ENCODE measurements at places on chromosomes 2 and 18.

- DNase-seq, result no peak
Observed at GRCh38 chr18:55376387-55376786, 211.6 kb downstream of the TCF4 start.

GRCh38 chr2:16209799-16210198, 269.4 kb downstream of the MYCN start:
- no peak for DNase-seq

DNA sequence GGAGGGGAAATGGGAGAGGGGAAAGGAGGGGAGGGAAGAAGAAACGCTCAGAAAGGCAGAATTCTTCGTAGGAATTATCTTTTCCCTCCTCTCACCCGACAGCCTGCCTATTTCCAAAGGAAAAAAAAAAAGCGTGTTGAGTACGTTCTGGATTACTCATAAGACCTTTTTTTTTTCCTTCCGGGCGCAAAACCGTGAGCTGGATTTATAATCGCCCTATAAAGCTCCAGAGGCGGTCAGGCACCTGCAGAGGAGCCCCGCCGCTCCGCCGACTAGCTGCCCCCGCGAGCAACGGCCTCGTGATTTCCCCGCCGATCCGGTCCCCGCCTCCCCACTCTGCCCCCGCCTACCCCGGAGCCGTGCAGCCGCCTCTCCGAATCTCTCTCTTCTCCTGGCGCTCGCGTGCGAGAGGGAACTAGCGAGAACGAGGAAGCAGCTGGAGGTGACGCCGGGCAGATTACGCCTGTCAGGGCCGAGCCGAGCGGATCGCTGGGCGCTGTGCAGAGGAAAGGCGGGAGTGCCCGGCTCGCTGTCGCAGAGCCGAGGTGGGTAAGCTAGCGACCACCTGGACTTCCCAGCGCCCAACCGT, at the start of gene GAD1:
Gene GAD1, plus strand, starts transcription at position 384 of the 589 bp plus-strand sequence. CDS start 1,705 bp downstream, outside the sequence.
- no peak for DNase-seq

- no peak for DNase-seq
Observed at GRCh38 chr2:148615381-148615841, 29.1 kb upstream of the EPC2 start.

- no peak for DNase-seq
Observed at GRCh38 chr2:216017365-216017764, 4.0 kb upstream of the MREG start.

DNA sequence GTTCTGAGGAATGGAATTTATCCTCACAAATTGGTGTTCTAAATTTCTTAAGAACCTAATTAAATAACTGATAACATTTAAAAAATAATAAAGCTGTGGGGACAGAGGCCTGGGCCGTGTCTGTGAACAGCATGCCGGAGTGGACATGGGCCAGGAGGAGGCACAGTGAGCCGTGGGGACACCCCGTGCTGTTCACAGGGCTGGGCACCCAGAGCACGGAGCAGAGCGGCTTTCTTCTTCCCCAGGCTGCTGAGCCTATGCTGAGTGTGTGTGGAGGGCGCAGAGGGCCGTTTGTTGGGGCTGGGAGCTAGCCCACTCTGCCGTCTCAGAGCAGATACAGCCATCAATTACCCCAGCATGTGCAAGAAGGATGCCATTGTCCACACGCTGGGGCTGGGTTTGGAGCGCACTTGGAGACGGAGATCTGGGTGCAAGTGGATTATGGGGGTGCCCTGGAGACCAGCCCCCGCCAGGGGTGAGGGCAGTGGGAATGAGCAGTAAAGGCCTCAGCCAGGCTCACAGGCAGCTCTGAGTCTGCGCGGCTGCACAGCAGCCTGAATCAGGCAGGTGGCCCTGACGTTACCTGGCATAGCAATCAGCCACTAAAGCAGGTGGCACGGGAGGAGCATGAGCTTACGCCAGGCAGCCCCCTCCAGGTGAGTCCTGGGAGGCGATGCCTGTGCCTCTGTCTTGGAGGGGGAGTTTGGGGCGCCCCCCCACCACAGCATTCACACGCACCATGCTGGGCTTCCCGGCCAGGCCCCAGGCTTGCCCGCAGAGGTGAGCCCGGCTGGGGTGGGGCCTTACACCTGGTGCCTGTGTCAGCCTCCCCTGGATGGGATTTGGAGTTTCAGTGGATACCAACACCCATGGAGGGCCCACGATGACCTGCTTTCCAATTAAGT, 52.1 kb upstream of the SLC66A3 start:
- no peak for DNase-seq

DNA sequence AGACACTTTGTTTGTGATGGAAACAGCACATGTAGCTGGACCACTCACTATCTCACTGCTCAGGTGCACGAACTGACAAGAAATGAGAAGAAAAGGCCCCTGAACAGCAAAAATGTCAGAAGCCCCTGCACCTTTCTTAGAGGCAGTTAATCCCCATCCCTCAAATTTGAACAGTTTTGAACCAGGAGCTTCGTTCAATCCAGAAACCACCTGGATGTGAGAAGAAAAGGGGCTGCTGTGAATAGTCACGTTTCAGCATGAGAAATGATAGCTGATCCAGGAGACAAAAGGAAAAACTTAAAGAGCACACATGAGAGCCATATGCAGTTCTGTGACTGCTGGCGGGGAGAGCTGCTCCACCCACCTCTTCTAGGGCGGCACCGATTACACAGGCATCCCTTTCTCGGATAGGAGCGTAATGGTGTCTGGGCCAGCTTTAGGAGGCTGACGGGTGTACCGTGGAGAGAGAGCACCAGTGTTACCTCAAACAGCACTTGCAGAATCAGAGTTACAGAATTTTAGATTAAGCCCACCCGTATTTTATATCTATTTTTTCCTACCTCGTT, 117.0 kb upstream of the EML6 start:
- no peak for DNase-seq

GRCh38 chr2:127584516-127585033, 49.1 kb downstream of the MYO7B start:
- DNase-seq, result peak; percentile 37
